GM23248 (cell line): ENCODE measurements at places on chromosomes 16 and 17. TPM values are rescaled to one million over a fixed set of nuclear protein-coding genes. Genes with fewer than 3 reads are reported as not detected.

DNA sequence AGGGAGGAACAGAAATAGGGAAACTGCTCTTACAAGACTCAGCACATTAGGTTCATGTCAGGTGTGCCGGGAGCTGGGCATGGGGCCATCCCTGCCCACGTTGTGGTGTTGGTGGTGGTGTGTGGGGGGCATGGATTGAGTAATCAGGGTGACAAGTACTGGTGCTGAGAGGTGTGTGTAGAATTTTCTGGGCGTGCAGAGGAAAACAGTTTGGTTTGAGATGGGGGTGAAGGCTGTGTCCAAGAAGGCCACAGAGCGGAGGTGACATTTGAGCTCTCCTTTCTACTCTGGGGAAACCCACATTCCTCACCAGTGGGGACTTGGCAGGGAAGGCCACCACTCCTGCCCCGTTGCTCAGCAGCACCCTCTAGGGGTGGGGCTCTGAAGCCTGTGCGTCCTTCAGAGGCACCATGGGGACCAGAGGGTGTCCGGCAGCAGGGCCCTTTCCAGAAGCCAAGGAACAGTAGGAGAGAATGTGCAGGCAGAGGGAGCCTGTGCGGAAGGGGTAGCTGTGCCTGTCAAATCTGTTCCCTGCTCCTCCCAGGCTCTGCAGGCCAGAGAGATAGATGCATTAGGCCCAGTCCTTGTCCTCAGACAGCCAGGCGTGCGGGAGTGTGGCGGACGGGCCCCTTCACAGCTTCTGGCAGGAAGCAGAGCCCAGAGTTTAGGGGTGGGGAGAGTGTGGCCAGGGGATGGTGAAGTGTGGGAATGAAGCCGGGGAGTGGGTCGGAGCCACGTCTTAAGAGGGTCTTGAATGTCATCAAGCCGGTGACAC is 48.7 kb upstream of the GSE1 start:
- no peak for DNase-seq
- no peak overlapping the region for H3K4me3 ChIP-seq
- no peak overlapping the region for H3K27ac ChIP-seq
- H3K36me3 ChIP-seq, result no peaks in the 10 kb centered on the region
- no peaks in the 10 kb centered on the region for H3K27me3 ChIP-seq

GRCh38 chr17:81183807-81184206 is 17.8 kb upstream of the AATK start:
- H3K4me3 ChIP-seq, result no peak overlapping the region
- no peaks in the 10 kb centered on the region for H3K4me1 ChIP-seq
- no peaks in the 10 kb centered on the region for H3K36me3 ChIP-seq

Gene SLFN14
- not detected in 2 replicates for polyA plus RNA-seq

GRCh38 chr16:6048017-6048416 is 950.4 kb upstream of the EEF2KMT start:
- no peak overlapping the region for H3K27ac ChIP-seq
- no peaks in the 10 kb centered on the region for H3K27me3 ChIP-seq
- no peak for DNase-seq
- H3K4me3 ChIP-seq, result no peak overlapping the region
- H3K36me3 ChIP-seq, result no peaks in the 10 kb centered on the region

Gene CCL4L2
- 0.69 TPM in 1 of 2 replicates, not detected in the other for polyA plus RNA-seq

DNA sequence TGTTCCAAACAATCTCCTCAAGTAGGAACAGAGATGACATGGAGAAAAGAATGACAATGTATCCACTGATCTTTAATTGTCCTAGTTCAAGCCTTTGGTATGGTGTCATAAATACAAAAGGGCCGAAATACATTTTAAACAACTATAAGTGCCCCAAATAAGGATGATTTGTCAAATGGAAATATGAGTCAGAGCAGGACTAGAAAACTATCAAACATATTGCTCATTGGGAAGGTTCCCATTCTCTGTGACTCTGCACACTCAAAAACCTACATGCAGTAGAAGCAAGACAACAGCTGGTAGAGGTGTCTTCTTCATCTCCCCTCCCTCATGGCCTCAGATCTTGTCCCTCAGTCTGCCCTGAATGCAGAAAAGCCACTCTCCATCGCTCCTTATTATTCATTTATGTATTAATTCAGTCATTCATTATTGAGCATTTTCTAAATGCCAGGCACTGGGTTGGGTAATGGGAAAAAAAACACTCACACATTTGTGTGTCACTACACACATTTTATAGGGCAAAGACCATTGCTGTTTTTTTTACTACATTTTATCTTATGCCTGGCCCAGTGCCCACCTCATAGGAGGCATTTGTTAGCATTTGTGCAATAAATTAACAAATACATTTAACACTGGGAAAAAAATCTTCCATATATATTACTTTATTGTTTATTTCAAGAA is 10.1 kb downstream of the CA10 start:
- no peaks in the 10 kb centered on the region for H3K36me3 ChIP-seq
- H3K27me3 ChIP-seq, result no peaks in the 10 kb centered on the region
- no peak for DNase-seq
- H3K4me1 ChIP-seq, result no peaks in the 10 kb centered on the region

GRCh38 chr17:33868899-33869298 is 386.2 kb upstream of the CCL2 start:
- H3K27ac ChIP-seq, result no peak overlapping the region
- H3K4me1 ChIP-seq, result peaks cover 8% of the 10 kb centered on the region; the same call in 1 of the 2 replicates
- no peaks in the 10 kb centered on the region for H3K36me3 ChIP-seq
- no peaks in the 10 kb centered on the region; the same call in 1 of the 2 replicates for H3K27me3 ChIP-seq
- no peak overlapping the region for H3K4me3 ChIP-seq
